ENCODE measurements at places on chromosomes 11 and 22.

- no peak for DNase-seq
These were observed 138.7 kb downstream of the TRIM44 start for GRCh38 chr11:35800970-35801953.

DNA sequence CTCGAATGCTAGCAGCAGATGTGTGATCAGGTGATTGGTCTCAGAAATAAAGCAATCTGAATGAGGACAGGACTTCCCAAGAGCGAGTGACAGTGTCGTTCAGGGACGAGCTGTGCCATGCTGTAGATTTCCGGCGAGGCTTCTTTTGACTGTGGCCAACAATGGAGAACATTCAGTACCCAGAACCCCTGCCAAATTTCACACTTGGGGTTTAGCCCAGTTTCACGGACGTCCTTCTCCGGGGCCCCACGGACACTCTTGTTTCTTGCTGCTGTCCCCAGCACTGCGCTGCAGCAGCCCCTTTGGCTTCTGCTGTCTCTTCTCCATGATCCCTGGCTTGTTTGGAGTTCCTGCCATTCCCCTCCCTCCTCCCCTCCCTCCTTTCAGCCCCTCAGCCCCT lies 115.1 kb upstream of the GRAMD1B start:
- no peak for DNase-seq

GRCh38 chr11:90192869-90193582 lies 29.8 kb downstream of the CHORDC1 start:
- no peak for DNase-seq

GRCh38 chr11:81869351-81870065 lies 864.2 kb downstream of the FAM181B start:
- DNase-seq, result no peak

Data from epithelial cell of proximal tubule (primary cell).